ENCODE measurements at places on chromosomes 2 and 18.

DNA sequence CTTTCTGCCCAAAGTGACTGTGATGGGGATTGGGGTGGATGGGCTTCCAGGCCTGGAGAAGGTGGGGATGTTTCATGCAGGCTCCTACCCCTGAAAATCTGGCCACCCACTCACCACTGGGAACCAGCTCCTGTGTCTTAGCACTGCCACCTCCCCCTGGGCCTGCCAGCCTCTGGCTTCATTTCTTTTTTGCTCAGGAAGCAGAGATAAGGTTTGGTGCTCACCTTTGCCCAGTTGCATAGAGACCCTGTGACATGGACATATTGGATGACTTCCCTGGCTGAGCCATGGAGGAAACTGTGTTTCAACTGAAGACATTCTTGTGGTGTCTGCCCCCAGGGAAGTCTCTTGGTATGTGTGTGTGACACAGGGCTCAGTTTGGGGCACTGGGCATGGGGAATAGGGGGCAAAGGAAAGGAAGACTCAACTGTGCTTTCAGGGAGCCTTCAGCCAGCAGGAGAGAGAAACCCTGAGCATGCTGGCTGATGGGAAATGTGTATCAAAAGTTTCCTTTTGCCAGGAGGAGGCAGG, 16.7 kb downstream of the CTIF start:
- no peak for DNase-seq

DNA sequence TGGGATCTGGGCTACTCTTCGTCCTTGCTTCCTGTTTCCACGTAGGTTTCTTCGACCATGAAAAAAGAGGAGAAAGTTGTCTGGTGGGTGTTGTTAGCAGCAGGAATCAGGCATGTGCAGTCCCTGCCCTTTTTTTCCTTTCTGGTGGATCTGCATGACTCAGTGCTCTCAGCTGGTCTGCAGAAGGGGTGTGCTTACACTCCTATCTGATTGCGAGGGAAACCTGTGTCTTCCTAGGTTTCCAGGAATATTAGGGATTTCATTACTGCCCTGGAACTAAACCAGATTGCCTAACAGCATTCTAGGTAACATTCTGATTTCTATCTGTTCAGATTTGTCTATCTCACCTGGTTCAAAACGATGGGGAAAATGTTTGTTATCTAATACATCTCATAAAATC, 174.3 kb downstream of the CCDC102B start:
- DNase-seq: no peak

- DNase-seq: no peak
Measured at GRCh38 chr2:29035016-29035745, 39.1 kb downstream of the PCARE start.

- DNase-seq: no peak
Measured at GRCh38 chr18:50695431-50696176, 124.2 kb downstream of the MRO start.

DNA sequence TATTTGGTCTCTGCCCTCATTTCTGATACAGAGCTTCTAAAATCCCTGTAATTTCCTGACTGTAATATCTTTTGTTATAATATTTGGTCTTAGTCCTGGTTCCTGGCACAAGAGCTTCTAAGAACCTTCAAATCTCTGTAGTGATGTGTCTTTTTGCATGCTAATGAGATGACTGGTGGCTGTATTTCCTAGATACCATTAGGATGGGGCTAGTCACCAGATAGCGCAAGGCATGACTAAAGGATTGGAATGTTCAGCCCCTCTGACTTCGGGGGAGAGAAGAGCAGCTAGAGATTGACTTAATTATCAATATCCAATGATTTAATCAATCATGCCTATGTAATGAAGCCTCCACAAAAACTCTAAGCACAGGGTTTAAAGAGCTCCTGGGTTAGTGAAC, 620.8 kb upstream of the ACVR2A start:
- no peak for DNase-seq

DNA sequence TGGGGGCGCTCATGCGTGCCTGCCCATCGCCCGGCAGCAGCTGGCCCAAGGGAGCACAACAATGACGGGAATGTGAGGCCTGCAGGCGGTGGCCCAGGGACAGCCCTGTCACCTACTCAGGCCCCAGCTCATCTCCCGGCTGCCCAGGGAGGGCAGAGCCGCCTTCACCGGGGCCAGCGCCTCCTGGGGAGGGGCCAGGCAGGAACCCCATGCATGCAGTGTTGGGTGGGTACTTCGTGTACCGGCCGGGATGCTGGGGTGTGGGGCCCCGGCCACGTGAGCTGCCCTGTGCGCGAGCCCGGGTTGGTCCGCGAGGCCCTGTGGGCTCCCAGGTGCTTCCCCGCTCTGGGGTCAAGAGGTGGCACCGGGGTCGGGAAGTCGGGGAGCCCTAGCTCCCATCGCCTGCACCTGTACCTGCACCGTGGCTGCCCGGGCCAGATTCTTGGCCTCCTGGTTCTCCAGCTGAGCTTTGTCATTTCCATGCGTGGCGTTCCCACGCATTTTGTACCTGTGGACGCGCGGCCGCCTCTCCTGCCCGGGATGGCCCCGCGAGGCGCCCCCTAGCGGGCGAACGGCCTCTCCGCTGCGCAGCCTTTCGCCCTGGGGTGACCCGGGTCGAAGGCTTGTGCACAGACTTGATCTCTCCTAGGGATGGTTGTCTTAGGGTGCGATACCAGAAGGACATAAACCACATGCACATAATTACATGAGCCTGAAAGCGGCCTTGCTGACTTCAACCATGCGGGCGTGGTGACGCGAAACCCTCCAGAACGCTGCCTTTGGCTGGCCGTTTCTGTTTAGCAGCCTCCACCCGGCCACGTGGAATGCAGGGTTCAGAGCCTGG, 950 bp downstream of the KLHL30 start:
- DNase-seq: no peak

DNA sequence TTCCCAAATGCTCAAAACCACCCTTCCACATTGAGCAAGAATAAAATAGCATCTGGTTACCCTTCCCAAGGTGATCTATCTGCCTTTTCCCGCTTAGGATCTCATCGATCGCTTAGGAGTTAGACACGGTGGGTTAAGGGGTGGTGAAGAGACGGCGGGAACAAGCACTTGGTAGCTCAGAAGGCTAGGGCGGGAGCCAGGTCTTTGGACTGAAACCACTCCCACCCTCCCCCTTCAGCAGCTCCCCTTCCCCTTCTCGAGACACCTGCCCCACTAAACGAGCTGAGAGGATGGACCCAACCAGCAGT, 513 bp downstream of the THOC1 start:
- DNase-seq: no peak

DNA sequence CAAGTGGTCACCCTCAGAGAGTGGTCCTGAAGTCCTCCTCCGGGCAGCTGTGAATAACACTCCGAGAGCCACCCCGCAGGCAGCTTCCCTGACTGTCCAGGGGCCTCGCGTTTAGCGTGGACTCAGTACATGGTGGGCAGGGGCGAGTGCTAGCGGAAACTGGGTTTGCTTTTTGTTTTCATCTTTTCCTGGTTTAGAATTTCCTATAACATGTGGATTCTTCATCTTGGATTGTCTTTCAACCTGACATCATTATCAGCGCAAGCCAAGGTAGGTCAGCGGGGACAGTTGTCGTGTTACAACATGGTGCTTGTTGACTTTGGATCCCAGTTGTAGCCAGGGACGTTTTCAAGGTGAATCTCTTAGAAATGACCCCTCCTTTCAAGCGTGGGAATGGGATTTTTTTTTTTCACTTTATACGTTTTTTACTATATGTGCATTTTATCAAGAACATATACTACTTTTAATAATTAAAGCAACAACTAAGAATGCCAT, 20.9 kb downstream of the RMC1 start:
- no peak for DNase-seq

- peak; percentile 92 for DNase-seq
Measured at GRCh38 chr2:200274116-200275075, 32.1 kb upstream of the SPATS2L start.

DNA sequence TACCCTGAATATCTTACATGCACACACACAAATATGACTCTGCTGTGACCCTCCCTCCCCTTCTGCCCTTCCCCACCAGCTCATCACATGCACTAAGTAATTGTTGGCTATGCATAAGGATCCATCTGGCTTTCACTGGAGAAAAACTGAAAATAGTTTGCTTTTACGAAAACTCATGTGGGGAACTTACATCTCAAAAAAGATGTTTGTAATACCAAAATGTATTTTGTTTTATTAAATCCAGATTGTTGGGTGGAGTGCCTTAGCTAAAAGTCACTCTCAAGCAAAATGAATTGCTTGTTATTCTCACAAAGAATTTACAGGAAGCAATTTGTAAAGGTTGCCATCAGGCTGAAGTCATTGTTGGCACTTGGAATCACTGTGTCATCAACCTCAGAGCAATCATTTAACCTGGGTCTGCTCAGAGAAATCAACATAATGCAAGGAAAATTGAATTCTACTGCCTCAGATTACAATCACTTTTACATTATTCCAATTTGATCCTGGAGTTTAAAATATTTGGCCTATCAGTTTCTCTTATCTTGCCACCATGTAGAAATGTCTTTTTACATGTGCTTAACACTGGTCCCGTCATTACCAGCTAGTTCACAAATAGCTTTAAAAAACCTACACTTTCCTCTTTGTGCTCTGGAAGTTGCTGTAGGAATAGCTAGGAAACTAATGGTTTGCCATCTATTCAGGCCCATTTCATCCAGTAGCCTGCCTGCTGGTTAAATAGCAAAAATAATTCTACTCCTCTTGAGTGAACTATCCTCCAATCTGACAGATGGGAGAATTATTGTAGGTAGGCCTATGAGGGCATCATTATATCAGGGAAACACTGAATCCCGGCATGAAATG, 90.3 kb upstream of the TMEM17 start:
- no peak for DNase-seq

GRCh38 chr18:79950515-79951341, 725 bp downstream of the SLC66A2 start:
- no peak for DNase-seq

DNA sequence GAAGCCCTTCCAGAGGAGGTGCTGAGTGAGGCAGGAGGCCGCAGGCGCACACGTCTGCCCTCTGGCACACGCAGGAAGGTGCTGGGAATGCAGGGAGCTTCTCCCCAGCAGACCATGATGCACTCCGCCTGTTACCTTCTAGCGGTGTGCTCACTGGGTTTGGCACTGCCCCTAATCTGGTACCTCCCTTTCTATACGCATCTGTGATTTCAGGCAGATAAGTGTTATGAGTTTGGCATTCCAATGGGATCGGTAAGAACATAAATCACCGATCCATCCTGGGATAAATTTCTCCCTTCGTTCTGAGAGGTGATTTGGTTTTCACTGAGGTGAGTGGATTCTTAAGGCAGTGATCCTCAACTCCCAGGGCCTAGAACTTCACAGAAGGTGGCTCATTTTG, 34.6 kb downstream of the ODC1 start:
- DNase-seq: no peak

DNA sequence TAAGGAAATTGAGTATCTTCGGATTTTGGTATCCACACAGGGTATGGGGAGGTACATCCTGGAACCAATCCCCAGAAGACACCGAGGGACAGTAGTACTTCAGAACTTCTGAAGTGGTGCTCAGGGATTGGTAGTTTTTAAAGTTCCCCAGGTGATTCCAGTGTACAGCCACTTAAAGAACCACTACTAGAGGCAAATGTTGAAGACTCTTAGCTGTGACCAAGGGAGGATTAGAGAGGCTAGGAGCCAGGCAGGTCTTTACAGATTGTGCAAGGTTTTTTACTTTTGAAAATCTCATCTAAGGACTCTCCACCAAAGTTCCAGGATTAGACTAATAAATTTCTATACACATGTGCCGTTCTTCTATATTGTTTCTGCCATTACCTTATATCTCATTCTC, 52.9 kb upstream of the GLS start:
- DNase-seq: no peak

- no peak for DNase-seq
Measured at GRCh38 chr2:28754321-28754720, 2.7 kb downstream of the PPP1CB start.

GRCh38 chr2:56040189-56040588, 116.6 kb upstream of the EFEMP1 start:
- no peak for DNase-seq

GRCh38 chr2:226873051-226873620, 37.3 kb downstream of the RHBDD1 start:
- no peak for DNase-seq

GRCh38 chr2:186664385-186665043, 29.3 kb upstream of the FAM171B start:
- DNase-seq: peak; percentile 17

GRCh38 chr2:52916981-52917380, 850.6 kb upstream of the CHAC2 start:
- no peak for DNase-seq

DNA sequence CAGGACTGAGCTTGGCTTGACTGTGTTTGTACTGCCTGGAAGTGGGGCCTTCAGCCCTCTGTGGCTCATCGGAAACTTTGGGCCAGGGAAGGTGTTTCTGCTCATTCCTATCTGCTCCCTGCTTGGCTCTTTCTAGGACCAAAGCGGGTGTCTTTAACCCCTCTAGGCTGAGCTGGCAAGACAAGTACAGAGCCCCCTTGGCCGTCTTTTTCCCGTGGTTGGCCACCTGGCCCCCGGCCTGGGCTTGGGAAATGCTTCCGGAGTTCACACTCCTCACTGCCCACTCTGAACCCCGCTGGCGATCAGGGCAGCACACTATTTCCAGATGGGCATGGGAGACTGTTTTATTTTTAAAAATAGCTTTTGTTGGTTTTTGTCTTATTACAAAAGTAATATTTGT, 243.0 kb downstream of the DYSF start:
- no peak for DNase-seq

- no peak for DNase-seq
Measured at GRCh38 chr2:189625636-189626035, 35.6 kb upstream of the ASNSD1 start.

DNA sequence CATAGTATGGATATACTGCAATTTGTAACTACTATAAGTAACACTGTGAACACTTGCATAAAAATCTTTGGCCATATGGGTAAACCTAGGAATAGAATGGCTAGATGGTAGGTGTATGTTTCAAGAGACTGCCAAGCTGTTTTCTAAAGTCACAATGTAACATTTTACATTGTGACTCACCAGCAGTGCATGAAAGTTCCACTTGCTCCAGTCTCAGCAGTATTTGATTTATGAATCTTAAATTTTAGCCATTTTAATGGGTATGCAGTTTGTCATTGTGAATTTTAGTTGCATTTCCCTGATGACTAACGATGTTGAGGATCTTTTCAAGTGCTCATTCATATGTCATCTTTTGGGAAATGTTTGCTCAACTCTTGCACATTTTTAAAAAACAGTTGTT, 86.1 kb downstream of the FARSB start:
- DNase-seq: no peak

GRCh38 chr2:65608466-65608865, 176.1 kb upstream of the SPRED2 start:
- no peak for DNase-seq

- DNase-seq: no peak
Measured at GRCh38 chr18:23401400-23402347, 51.4 kb upstream of the RIOK3 start.

GRCh38 chr18:38115201-38115600, 549.6 kb upstream of the CELF4 start:
- no peak for DNase-seq

DNA sequence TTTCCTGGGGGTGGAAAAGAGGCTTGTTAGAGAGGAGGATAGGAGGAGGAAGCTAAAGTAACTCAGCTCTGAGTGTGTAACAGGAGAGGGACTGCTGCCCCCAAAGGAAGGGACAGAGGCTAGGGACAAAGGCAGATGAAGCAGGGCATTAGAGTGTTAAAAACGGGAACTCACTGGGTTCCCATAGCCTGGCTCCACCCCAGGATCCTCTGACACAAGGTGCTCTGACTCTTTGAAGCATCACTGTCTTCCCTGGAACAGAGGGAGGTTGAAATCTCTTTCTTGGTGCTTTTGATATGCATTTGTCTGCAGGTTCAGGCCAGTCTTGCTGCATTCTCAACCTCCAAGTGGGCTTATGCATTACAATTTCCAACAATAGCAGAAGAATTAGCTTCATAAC, 22.9 kb downstream of the IL36A start:
- DNase-seq: no peak

Measured in COLO829 (cell line).